Amniotic stem cell (primary cell): ENCODE measurements at places on chromosomes 3 and 15.

GRCh38 chr3:65734792-65735191 lies 303.9 kb downstream of the MAGI1 start:
- no peak for DNase-seq

GRCh38 chr15:52378746-52379394 lies 83.3 kb upstream of the MYO5C start:
- no peak for DNase-seq

- DNase-seq = no peak
Measured at GRCh38 chr3:16864610-16865313, 20.0 kb upstream of the PLCL2 start.

DNA sequence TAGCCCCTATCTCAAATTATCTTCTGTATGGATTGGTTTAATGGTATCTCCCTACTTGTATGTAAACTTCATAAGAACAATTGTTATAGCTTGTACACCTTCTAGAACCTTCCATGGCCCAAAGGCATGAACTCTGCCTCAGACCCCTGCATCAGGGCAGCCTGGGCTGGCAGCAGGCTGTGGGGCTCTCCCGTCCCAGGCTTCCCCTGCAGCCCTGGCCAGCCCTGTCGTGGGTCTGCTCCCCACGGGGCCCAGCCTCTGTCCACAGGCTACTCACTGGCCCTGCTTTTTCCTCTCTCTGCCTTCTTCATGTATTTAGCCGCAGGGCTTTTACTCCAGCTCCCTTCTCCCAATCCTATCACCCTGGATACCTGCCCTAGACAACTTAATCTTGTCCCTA lies 4.4 kb downstream of the SCN5A start:
- no peak for DNase-seq

- DNase-seq = no peak
Measured at GRCh38 chr3:9229325-9229724, 20.1 kb downstream of the SRGAP3 start.

DNA sequence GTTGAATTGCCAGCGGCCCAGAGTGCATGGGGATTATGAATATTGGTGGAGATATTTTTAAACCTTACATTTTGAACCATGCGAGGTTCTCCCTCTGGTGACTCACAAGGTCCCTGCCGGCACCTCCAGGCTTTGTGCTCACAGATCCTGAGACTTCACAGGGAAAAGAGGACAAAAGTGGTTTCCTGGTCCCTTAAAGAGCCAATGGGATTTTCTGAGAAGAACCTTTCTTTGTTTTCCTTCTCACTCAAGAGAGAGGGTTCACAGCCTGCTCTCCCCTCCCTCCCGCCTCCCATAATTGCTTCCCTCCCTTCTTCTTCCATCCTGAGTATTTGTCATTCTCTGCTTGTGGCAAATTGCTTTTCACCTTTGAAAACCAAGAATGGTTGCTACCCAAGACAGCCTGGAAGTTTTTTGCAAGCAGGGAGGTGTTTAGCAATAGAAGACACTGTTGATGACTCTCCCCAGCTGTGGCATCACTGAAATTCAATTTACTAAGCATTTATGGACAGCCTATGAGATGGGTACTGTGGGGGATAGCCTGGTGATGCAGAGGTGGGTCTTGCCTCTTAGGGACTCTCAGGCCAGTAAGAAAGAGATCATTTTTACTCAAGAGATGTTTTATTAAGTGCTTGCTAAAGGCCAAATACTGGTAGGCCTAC lies 76.6 kb downstream of the CPN2 start:
- no peak for DNase-seq

DNA sequence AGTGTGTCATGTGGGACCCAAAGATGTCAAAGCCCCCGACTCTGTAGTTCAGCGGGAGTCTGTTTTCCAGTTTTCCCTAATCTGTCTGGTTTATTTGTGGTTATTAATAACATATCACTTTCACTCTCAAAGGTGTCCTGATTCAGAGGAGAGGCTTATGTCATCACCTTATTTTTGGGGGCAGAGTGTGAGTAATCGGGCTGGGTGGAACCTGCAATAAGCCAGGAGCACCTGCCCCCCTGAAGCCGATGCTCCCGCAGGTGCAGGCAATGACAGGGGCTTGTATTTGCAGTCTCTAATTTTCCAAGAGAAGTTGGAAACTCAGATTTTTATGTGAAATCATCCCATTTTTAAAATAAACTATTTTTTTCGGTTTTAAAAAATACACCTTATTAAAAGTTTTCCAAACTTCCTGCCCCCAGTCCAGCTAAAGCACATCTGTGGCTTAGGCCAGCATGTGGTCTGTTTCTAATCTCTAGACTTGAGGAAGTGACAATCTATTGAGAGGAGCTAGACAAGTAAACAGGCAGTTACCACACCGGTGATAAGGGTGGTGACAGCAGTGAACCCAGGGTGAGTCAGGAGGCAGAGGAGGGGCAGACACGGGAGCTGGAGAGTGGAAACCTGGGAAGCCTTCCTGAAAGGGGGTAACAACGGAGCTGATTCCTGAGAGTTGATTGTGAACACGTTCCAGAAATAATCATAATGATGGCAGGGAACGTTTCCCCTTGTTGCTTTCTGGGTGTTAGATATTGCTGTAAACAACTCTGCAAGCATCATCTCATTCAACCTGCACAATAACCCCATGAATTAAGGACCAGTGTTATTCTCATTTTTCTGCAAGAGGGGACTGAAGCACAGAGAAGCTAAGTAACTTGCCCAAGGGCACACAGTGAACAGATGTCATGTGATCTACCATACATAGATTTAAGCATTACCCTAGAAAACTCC lies 37.2 kb downstream of the BHLHE40 start:
- DNase-seq = no peak

DNA sequence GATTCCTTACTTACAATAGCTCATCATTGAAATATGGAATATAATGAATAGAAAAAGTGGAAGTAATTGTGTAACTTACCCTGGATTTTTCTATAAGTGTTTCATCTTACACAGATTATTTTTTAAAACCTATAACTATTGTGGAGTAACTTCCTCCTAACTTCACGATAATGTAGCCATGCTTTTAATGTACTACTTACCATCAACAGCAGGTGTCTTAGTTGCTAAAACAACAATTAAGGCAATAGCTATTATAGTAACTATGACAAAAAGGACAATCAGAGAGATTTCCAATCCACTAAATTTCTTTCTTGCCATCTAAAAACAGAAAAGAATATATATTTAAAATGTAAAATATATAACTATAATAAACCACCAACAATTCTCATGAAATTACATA lies 2.6 kb downstream of the SI start:
- no peak for DNase-seq
